Stimulated activated CD8-positive, alpha-beta memory T cell treated with anti-CD3 and anti-CD28 coated beads, Interleukin-2, amount 100 ng/mL, for 1 hour (primary cell): ENCODE measurements at places on chromosomes 7 and 10.

- no peak for DNase-seq
These were observed 19.8 kb downstream of the TSPAN13 start for GRCh38 chr7:16773326-16773725.

GRCh38 chr10:111128331-111129180 lies 51.7 kb downstream of the ADRA2A start:
- DNase-seq = no peak

GRCh38 chr7:99123571-99124033 lies 20.3 kb downstream of the SMURF1 start:
- DNase-seq = no peak

GRCh38 chr10:71287456-71287855 lies 31.6 kb upstream of the SLC29A3 start:
- DNase-seq = no peak

DNA sequence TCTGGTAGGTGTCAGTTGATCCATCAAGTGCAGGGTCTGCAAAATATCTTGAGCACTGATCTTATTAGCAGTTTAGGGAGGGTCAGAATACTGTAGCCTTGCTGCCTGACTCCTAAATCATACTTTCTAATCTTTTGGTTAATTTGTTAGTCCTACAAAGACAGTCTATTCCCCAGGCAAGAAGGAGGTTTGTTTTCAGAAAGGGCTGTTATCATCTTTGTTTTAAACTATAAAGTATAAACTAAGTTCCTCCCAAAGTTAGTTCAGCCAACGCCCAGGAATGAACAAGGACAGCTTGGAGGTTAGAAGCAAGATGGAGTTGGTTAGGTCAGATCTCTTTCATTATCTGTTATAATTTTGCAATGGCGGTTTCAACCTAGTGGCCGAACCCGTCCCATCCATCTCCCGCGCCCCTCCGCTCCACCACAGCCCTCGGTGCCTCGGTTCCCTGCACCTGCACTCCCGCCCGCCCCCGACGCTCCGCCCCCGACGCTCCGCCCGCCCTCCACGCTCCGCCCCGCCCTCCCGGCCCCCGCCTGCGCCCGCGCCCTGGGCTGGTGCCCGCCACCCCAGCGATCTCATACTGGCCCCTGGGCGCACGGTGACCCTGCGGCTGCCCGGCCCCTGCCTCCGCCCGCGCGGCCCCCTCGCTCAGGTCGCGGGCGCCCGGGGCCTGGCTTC lies at the start of gene ADCK2:
Gene ADCK2, plus strand, starts transcription at position 564 of the 681 bp plus-strand sequence. CDS start 386 bp downstream, outside the sequence.
- peak; percentile 23 for DNase-seq

GRCh38 chr10:59079386-59080226 lies 96.8 kb upstream of the PHYHIPL start:
- DNase-seq = no peak

- no peak for DNase-seq
These were observed 9.2 kb downstream of the NPFFR1 start for GRCh38 chr10:70274643-70275042.

- DNase-seq = no peak
These were observed 89.0 kb upstream of the NPTX2 start for GRCh38 chr7:98528079-98528478.
